ENCODE measurements at places on chromosomes 2 and 18.

GRCh38 chr2:166180951-166181812, 53.4 kb upstream of the SCN1A start:
- H3K4me3 ChIP-seq, result no peak overlapping the region
- H3K27ac ChIP-seq, result no peak overlapping the region
- no peaks in the 10 kb centered on the region for H3K27me3 ChIP-seq
- no peaks in the 10 kb centered on the region for H3K4me1 ChIP-seq
- peak; percentile 64 for DNase-seq

GRCh38 chr2:177432703-177433102, 40.1 kb downstream of the AGPS start:
- DNase-seq, result no peak
- no peaks in the 10 kb centered on the region for H3K4me1 ChIP-seq
- no peaks in the 10 kb centered on the region for H3K27me3 ChIP-seq
- no peaks in the 10 kb centered on the region for H3K36me3 ChIP-seq
- no peak overlapping the region for H3K4me3 ChIP-seq

DNA sequence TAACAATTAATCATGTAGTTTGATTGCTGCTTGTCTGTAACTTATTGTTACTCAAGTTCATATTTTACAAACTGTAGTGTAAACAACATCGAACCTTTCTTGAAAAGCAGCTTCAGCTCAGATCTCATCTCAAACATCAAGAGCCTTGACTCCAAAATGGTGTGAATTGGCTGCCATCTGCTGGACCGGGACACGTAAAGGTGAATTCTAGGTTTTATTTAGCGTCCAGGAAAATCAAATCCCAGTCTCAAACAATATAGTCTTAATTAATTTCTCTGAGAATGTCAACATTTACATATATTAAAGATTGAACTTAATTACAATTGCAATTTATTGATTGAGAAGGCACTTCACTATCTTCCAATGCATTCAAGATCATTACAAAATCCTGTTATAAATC, 453.0 kb downstream of the GALR1 start:
- no peak overlapping the region for H3K4me3 ChIP-seq
- H3K4me1 ChIP-seq, result no peaks in the 10 kb centered on the region
- no peak for DNase-seq
- H3K36me3 ChIP-seq, result no peaks in the 10 kb centered on the region
- no peak overlapping the region for H3K27ac ChIP-seq

- H3K4me1 ChIP-seq, result no peaks in the 10 kb centered on the region
- no peaks in the 10 kb centered on the region for H3K27me3 ChIP-seq
- H3K27ac ChIP-seq, result no peak overlapping the region
- no peaks in the 10 kb centered on the region for H3K36me3 ChIP-seq
- H3K4me3 ChIP-seq, result no peak overlapping the region
- no peak for DNase-seq
Observed at GRCh38 chr2:149167001-149167780, 128.7 kb downstream of the LYPD6B start.

GRCh38 chr18:21444465-21445212, 155.9 kb downstream of the ESCO1 start:
- H3K4me3 ChIP-seq, result no peak overlapping the region
- no peaks in the 10 kb centered on the region for H3K27me3 ChIP-seq
- no peak overlapping the region for H3K27ac ChIP-seq
- peaks cover 6% of the 10 kb centered on the region for H3K36me3 ChIP-seq
- no peak for DNase-seq
- H3K4me1 ChIP-seq, result no peaks in the 10 kb centered on the region

DNA sequence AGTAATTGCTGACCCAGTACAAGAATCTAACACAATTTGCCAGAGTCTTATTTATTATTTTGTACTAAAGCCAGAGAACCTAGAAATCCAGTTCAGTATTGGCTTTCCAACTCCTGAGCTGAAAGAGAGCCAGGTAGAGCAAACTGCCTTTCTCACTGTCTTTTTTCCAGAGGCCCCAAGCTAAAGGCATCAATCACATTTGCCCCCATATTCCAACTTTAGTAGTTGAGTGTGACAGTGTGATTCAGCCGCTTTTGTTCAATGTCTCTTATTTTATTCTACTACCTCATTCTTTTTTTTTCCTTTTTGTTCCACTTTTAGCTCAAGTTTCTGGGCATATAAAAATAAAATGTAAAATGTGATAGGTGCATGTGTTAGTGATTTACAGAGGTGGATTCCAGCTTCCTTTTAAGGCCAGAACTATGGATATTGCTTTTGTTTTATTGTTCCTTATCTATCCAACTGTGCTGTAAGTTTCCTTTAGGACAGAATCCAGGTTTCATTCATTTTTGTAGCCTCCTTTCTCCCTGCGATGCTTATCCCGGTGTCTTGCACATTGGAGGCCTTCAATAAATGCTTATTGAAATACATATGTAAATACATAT, 153.0 kb downstream of the ZEB2 start:
- no peak overlapping the region for H3K27ac ChIP-seq
- peaks cover 9% of the 10 kb centered on the region for H3K4me1 ChIP-seq
- H3K27me3 ChIP-seq, result no peaks in the 10 kb centered on the region

- H3K4me3 ChIP-seq, result no peak overlapping the region
- no peak for DNase-seq
- no peaks in the 10 kb centered on the region for H3K27me3 ChIP-seq
- H3K27ac ChIP-seq, result peak overlapping the region; percentile 69
- peaks cover 39% of the 10 kb centered on the region for H3K4me1 ChIP-seq
Observed at GRCh38 chr18:34738175-34738894, 28.2 kb downstream of the DTNA start.

- no peaks in the 10 kb centered on the region for H3K36me3 ChIP-seq
- no peak overlapping the region for H3K27ac ChIP-seq
- no peaks in the 10 kb centered on the region for H3K4me1 ChIP-seq
- H3K27me3 ChIP-seq, result no peaks in the 10 kb centered on the region
- DNase-seq, result no peak
Observed at GRCh38 chr2:80288576-80288975, 16.0 kb downstream of the LRRTM1 start.

DNA sequence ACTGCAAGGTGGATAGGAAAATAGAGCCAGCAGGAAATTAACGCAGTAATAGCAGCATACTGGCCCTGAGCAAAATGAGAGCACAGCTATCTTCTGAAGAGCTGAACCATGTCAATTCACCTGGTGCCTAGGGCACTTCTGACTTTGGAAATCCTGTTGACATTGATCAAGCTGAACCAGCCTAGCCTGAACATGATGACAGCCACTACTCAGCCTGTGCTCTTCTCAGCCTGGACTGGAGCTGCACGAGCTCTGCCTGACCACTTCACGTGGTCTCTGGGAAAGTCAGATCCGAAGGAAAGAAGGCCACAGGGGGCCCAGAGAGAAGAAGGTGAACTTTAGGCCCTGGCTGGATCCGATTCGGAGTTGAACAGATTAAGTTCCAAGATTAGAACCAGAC, 421.9 kb downstream of the LPIN1 start:
- no peak for DNase-seq
- H3K4me1 ChIP-seq, result no peaks in the 10 kb centered on the region
- H3K27ac ChIP-seq, result peak overlapping the region; percentile 39

DNA sequence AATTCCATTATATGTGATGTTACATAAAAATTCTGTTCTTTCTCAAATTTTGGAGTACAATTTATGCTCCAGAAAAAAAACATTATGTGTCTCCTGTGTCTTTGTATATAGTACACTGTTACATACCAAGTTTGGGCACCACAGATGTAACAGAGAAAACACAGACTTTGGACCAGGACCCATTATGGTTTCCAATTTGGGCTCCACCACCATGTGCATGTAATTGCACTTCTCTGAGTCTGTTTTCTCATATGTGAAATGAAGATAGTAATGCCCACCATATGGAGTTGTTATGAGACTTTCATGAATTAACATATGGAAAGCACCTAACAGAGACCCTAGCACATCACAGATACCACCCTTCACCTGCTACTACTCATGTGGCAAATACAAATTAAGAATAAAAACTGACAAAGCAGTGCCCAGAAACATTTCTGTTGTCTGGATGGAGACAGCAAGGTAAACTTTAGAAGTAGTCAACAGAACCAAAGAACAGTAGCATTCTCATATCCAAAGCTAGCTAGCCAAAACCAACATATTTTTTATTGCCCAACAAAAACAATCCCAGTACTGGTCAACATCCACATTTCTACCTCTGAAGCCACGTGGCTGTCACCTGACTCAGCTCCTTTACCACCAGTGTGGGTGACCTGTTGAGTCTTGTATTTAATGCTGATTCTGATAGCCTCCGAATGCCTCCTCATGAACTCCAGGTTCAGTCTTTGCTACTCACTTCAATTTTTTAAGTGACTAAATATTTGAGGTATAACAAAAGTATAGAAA, 42.9 kb downstream of the ANTXR1 start:
- no peaks in the 10 kb centered on the region for H3K4me1 ChIP-seq
- no peak overlapping the region for H3K27ac ChIP-seq
- H3K36me3 ChIP-seq, result no peaks in the 10 kb centered on the region
- H3K27me3 ChIP-seq, result no peaks in the 10 kb centered on the region

DNA sequence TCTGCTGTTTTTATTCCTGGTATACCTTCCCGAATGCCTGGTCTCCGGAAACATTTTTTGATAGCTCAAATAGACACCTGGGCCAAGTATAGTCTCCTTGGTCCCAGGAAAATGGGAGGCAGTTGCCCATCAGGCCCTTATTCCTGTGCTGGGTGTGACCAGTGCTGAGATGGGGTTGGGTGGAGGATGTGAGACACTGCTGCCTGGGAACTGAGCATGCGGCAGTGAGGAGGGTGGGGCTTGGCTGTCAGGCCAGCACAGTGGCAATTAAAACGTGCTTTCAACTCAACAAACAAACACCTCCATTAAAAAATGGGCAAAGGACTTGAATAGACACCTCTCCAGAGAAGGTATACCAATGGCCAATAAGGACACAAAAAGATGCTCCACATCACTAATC, 12.5 kb downstream of the KLHL29 start:
- H3K36me3 ChIP-seq, result no peaks in the 10 kb centered on the region
- no peak overlapping the region for H3K4me3 ChIP-seq
- no peak for DNase-seq
- no peaks in the 10 kb centered on the region for H3K27me3 ChIP-seq
- no peak overlapping the region for H3K27ac ChIP-seq

GRCh38 chr2:26235089-26235488, 9.3 kb downstream of the HADHA start:
- no peak for DNase-seq
- H3K36me3 ChIP-seq, result peaks cover 91% of the 10 kb centered on the region
- no peak overlapping the region for H3K4me3 ChIP-seq
- H3K27ac ChIP-seq, result no peak overlapping the region

DNA sequence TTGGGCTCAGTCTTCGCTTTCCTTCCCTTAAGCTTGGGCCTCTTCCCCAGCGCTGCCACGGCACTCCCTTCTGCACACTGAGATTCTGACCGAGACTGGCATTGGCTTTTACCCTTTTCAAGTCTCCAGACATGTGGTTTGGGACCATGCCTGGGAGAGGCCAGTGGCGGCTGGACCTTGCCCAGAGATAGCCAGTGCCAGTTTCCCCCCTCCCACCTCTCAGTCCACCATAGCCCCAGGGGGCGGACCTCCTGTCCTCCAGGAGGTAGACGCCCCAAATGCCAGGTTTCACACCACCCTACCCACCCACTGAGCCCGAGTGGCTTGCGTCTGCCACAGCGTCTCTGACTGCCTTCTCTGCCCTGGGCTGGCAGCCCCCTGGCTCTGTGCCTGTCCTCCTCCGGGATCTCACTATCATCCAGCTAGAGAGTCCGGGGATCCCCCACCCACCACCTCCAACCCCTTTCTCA, 47.7 kb downstream of the INPP5D start:
- DNase-seq, result no peak
- no peaks in the 10 kb centered on the region for H3K4me1 ChIP-seq
- no peaks in the 10 kb centered on the region for H3K27me3 ChIP-seq
- H3K4me3 ChIP-seq, result no peak overlapping the region

- no peak overlapping the region for H3K27ac ChIP-seq
- H3K4me1 ChIP-seq, result no peaks in the 10 kb centered on the region
- H3K4me3 ChIP-seq, result no peak overlapping the region
- H3K27me3 ChIP-seq, result no peaks in the 10 kb centered on the region
- no peak for DNase-seq
Observed at GRCh38 chr2:14554849-14555545, 77.5 kb upstream of the LRATD1 start.

GRCh38 chr2:211760103-211760502, 778.5 kb downstream of the ERBB4 start:
- no peaks in the 10 kb centered on the region for H3K4me1 ChIP-seq
- no peak for DNase-seq
- H3K36me3 ChIP-seq, result no peaks in the 10 kb centered on the region
- no peak overlapping the region for H3K27ac ChIP-seq
